ENCODE measurements at places on chromosomes 12 and 14. TPM values are rescaled to one million over a fixed set of nuclear protein-coding genes. Genes with fewer than 3 reads are reported as not detected.

Gene KERA
- total RNA-seq: not detected

Gene PTPRB
- 0.02 TPM for total RNA-seq

Gene GPR68
- not detected for total RNA-seq

Gene JPH4
- total RNA-seq: 0.10 TPM

Gene BCL2L14
- not detected for total RNA-seq

Gene ATL1
- 0.66 TPM for total RNA-seq

Gene ZCRB1
- total RNA-seq: 73.7 TPM

Gene COL2A1
- total RNA-seq: 200 TPM

Gene TCL1B
- total RNA-seq: not detected

Gene SERPINA9
- total RNA-seq: not detected

- DNase-seq: no peak
Measured at GRCh38 chr14:71338153-71338552, 430.9 kb downstream of the PCNX1 start.

DNA sequence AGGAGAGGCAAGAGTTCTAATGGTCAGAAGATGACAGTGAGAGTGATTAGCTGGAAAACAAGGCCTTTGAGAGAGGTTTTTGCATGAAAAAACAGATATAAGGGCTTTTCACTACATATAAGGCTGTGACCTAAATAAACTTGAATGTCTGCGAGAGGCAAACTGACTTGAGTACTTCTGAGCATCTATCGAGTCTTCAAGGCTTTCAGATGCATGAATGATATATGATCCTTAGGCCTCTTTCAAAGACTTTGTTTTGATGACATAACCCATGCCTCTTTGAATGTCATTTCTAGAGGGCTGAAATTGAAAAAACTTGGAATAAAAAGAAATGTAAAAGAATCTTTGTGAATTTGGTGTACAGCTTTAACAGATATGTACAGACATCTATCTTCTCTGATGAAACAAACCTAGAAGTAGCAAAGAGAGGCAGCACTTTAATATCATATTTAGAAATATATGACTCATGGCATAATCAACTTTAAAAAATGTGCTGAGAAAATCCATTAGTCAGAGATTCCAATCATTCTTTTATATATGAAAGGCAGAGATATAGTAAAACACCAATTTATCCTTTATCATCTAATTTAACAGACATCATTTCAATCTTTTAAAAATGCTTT lies 72.6 kb downstream of the PPM1H start:
- no peak for DNase-seq

GRCh38 chr14:65150898-65151608 lies 48.7 kb upstream of the MAX start:
- no peak for DNase-seq

GRCh38 chr14:79554816-79555215 lies 656.5 kb downstream of the DIO2 start:
- DNase-seq: no peak

DNA sequence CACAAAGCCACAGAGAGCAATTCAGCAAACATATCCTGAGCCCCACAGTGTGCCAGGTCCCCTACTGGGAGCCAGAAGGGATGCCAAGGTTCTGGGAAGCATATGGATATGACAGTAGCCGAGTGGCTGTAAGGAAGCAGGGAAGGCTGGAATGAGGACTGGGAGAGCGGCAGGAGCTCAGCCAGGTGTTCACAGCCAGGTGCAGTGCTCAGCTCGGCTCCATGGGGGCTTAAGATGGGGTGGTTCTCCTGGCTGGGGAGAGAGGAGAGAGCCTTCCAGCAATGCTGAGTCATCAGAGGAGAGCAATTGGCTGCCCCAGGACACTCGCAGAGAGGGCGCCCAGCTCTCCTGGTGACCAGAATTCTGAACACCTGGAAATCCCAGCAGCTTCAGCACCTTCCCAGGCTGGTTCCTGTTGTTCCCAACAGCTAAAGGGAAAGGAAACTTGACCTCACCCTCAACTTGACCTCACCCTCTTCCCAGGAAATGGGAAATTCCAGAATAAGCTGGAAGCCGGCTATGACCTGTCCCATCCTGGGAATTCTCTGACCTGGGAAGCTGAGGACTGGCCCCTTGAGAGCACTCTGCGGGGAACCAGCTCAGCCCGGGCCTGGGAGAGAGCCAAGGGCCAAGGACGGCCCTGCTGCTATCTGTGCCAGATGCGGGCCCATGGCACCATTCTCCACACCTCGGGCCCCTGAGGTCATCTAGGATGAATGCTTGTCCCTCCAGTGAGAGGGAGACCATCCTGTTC lies 34.6 kb downstream of the SLC6A12 start:
- DNase-seq: no peak

GRCh38 chr12:122491991-122492390 lies 8.7 kb downstream of the ZCCHC8 start:
- DNase-seq: no peak

DNA sequence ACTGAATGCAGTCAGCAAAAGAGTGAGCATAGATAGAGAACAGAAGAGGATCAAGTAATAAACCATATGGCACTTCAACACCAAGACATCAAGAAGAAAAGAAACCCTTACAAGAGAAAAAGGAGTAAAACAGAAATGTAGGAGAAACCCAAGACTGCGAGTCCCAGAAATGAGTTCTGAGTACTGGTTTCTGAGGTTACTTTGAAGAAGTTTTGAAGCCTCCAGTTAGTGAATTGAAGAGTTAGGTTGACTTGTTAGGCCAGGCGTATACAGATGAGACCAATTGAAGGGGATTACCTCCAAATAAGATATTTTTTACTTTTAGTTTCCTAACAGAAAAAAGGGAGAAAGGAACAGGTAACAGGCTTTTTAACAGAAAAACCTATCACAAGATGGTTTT lies 162.2 kb upstream of the SSTR1 start:
- no peak for DNase-seq

DNA sequence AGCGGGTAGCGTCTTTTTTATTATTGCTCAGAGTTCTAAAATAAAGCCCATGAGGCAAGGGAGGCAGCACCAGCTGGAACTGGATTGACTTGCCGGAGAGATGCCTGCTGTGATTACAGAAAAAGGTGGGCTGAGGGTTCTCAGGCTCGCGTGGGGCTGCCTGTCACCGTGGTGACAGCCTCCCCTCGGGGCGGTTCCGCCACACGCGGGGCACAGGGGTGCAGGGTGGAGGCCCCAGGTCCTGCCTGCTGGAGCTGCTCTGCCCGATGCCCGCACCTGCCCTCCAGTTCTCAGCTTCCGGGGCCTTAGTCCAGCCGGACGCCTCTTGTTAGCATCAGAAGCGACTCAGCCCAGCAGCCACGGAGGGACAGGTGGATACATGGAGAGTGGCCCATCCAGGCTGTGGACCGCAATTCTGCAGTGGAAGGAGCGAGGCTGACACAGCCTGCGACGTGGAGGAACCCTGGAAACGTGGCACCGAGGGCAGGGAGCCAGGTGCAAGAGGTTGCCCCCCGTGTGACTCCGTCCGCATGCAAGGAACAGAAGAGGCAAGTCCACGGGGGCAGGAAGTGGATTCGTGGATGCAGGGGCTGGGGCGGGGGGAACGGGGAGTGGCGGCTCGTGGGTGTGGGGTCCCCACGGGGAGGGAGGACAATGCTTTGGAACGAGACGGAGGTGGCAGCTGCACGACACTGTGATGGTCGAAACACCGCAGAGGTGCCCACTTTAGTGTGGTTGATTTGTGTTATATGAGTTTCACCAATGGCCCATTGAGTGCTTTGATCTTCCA lies 79.5 kb downstream of the GALNT9 start:
- no peak for DNase-seq

- DNase-seq: peak; percentile 71
Measured at GRCh38 chr12:81077686-81078441, at the start of gene ACSS3. ACSS3 (plus strand) TSS chr12:81078079; CDS start chr12:81078121, 42 bp downstream.

GRCh38 chr12:113244478-113244958 lies 23.3 kb downstream of the TPCN1 start:
- no peak for DNase-seq

GRCh38 chr14:30656190-30656632 lies 34.1 kb downstream of the SCFD1 start:
- DNase-seq: peak; percentile 7

DNA sequence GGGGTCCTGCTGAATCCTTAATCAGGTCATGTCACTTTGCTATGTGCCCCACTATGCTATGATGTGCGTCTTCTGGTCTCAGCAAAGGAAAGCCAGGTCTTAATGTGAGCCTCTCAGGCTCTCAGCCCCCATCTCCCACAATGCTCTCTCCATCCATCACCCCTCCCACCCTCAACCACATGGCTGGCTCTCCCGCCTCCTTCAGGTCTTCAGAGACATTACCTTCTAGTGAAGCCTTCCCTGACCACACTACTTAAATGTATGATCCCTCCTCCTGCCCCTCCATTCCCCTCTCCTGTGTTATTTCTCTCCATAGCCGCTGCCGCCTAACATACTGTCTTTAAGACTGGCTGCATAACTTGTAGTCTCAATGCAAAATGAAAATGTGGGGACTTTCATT lies 50.5 kb downstream of the KRT80 start:
- DNase-seq: no peak

DNA sequence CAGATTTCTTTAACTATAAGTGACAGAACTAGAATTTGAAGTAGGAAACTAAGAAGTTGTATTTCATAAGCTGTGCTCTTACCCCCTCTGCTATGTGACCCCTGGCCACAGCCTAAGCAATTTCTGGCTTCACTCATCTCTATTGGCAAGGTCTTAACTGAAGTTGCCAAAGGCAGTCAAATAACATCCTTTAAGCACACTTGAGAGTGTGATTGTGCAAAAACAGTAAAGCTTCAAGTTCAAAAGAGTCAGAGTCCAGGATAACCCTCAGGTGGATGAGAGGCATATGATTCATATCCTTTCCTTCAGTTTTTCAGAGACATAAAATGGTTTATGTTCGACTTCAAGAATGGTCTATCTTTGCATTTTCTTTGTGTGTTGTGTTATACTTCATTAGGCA lies 45.2 kb downstream of the GRIP1 start:
- no peak for DNase-seq

- no peak for DNase-seq
Measured at GRCh38 chr12:21509768-21510167, 8.2 kb downstream of the GOLT1B start.
